ENCODE measurements at places on chromosomes 7 and 10.

GRCh38 chr7:91929463-91929862, 11.2 kb upstream of the AKAP9 start:
- DNase-seq: no peak

DNA sequence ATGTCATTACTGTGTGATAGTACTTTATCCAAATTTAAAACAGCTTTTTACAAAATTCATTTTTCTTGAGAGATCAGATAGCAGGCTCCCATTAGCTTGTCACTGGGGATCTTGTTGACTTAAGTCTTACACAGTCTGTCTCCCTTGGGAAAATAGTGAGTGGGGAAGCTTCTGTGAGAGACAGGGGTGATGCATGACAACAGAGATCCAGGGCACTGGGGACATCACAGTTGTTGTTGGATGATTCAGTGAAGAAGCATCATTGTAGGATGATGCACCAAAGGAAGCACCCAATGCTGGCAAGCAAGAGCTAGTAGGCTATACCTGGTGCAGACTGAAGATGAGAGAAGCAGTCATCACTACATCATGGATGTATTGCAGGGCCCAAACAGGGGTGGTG, 284.7 kb downstream of the HDAC9 start:
- DNase-seq: no peak

DNA sequence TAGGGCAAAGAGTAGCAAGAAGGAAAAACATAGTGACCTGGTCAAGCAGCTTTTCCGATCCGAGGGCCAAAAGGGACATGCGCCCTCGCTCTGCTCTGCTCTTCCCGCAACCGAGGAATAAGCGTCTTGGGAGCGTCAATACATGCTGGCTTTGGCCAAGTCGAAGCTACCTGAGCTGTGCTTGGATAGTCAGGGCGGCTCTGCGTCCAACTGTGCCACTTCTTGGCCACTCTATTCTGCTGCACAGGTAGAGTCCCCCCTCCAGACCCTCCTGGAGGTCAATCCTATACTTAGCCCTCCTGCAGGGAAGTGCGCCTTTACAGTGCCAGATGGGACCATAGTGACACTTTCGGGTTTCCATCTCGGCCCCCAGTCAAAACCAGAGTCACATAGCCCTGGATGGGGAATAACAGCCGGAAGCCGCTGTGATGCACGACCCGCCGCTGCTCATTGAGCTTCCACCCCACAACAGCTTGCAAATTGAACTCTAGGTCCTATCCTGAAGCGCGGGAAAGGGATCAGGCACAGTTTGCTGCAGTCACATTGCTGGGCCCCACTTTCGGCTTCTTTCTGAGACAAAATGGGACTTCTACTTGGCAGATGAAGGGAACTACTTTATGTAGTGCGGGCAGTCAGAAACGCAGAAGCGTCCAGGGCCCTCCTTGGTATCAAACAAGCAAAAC, 1.1 kb upstream of the HPSE2 start:
- no peak for DNase-seq

DNA sequence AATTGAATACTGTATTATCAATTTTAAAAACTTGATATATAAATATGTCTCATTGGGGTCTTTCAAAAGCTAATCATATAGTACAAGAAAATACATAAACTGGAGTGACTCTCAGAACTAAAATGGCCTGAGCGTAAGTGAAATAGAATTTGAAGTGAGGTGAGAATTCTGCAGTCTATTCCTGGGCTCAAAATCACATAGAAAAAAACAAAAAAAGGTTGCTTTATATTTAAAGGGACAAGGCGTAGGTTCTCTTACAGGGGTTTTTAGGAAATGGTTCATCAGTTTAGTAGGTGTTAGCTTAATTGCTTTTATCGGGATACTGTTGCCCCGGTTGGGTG, 36.7 kb upstream of the PRSS1 start:
- no peak for DNase-seq

DNA sequence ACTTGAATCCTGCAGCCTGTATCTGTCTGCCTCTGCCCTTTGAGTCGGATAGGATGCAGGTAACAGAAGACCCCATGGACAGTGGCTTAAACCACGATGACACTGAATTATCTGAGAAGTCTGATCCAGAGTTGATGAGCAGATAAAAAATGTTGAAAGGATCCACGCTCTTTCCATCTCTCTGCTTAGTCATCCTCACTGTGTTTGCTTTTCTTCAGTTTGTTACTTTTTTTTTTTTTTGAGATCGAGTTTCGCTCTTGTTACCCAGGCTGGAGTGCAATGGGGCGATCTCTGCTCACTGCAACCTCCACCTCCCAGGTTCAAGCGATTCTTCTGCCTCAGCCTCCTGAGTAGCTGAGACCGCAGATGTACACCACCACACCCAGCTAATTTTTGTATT, 36.9 kb upstream of the GOLGA7B start:
- no peak for DNase-seq

GRCh38 chr7:43612599-43613589, 30.0 kb downstream of the STK17A start:
- DNase-seq: no peak

GRCh38 chr7:10076660-10077300, 896.9 kb upstream of the PHF14 start:
- DNase-seq: no peak

- DNase-seq: no peak
Observed at GRCh38 chr10:89425000-89425399, 10.6 kb downstream of the IFIT5 start.

GRCh38 chr10:24879861-24880260, 72.5 kb downstream of the PRTFDC1 start:
- no peak for DNase-seq

DNA sequence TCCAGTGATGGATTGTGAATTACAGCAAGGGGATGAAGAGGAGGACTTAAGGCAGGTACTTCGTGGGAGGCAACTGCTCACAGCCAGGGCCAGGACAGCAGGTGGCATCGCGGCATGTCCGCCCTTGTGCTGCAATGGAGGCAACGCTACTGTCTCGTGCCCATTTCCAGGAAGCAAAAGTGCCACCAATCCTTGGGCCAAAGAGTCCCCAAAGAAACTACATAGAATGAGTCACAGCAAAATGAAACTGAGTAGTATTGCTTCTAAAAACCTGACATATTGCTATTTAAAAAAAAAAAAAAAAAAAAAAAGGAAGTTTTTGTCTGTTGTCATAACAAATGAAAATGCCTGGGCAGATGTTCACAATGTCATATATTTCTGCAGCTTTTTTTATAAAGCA, 46.6 kb downstream of the RSU1 start:
- no peak for DNase-seq

- no peak for DNase-seq
Observed at GRCh38 chr7:93147363-93147762, 822 bp downstream of the SAMD9L start.

DNA sequence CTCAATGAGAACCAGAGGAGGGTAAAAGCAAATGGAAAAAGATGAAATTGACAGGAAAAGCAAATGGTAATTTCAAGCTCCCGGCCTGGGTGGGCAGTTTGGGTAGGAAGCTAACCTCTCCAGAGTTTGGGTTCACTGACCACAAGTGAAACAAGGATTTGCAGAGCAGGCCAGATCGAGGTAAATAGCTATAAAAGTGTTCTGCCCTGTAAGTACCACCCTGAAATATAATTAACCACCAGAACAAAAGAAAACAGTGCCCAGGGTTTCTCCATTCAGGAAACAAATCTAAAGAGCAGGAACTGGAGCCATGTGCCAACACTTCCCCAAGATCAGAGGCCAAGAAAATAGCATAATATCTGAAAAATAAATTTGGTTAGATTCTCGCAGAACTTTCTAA, 276.7 kb upstream of the MEOX2 start:
- DNase-seq: no peak

DNA sequence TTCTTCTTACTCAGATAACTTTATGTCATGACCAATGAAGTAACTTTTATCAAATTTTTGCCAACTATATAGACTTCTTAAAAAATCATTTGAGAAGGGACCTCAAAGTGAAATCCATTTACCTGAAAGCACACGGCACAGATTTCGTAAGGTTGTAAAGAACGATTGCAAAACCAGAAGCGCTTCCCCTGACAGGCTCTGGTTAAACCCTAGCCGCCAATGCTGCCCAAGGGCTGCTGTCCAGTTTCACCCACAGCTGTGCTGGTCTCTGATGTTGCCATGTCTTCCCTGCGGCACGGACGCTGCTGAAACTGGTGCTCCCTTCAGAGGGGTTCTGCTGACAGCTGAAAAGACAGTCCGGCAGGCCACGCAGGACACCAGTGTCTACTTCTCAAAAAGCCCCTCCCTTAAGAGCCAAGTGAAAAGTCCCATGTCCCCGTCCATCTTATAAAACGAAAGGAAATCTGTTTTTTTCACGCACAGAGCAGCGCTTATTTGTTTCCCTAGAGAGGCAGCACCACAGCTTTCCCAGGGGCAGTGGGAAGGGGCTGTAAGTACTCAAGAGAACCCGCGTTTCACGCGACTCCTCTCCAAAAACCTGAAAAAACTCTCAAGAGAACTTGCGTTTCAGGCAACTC, 32.5 kb downstream of the GNA12 start:
- no peak for DNase-seq

- no peak for DNase-seq
Observed at GRCh38 chr10:1425879-1426278, 311.4 kb downstream of the ADARB2 start.

DNA sequence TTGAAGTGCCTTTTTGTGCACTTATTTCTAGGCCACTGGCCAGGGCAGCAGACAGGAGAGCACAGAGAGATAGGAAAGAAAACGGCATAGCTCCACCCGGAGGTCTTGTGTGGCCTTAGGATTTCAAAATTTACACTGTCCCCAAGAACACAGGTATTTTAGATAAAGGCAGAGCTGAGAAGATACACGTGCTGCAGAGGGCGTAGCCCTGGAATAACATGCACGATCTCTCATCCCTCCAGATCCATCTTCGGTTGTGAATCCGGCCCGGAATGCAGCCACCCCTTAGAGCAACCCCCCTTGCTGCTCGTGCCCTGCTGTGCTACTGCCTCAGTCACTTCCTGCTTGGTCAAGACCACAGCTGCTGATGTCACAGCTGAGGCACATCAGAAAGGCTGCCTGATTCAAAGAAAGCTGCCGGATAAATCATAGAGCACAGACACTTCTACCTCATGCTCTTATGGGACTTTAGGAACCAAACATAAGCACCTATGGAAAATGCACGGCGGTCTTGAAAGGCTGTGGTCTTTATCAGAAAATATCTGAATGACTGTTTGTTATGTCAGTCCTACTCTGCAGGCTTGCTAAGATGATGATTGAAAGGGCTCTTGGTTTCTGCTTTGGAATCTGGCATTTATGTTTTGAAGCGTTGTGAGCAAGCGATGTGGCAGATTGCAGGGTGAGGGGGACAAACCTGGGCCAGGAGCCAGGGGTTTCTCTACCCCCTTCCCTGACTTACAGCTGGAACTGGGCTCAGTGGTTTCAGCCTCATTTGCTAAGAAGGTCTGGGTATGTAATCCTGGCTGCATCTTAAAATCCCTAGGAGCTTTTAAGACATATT, 152.0 kb downstream of the SVIL start:
- no peak for DNase-seq

- DNase-seq: no peak
Observed at GRCh38 chr10:128096486-128097199, 29.6 kb downstream of the MKI67 start.

DNA sequence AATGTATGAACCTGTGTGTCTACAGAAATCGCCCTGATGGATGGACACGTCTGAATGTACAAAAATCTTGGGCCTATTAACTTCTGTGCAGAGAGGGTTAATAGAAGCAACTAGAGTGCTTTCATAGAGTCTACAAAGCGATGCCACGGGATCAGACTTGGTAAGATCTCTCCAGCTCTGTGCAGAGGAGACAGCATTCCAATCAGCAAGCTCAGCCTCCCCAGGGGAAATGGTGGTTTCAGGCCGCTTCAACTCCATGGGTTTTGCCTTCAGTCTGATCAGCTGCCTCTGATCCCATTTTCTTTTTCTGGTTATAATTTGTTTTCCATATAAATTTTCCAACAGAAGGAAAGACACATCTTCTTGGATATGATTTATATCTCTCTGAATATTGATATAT, 35.1 kb upstream of the COBL start:
- DNase-seq: no peak

DNA sequence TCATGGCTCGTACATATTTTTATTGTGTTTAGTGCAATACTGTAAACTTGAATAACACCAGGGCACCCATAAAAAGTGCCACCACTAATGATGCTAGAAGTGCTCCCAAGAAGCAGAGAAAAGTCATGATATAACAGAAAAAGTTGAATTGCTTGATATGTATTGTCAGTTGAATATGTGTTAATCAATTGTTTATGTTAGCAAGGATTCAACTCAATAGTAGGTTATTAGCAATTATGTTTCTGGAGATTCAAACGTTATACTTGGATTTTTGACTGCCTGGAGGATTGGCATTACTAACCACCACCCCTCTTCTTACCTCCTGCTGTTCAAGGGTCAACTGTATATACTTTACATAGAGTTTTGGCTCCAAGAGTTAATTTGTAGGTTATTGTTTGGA, 168.3 kb downstream of the CPED1 start:
- no peak for DNase-seq

DNA sequence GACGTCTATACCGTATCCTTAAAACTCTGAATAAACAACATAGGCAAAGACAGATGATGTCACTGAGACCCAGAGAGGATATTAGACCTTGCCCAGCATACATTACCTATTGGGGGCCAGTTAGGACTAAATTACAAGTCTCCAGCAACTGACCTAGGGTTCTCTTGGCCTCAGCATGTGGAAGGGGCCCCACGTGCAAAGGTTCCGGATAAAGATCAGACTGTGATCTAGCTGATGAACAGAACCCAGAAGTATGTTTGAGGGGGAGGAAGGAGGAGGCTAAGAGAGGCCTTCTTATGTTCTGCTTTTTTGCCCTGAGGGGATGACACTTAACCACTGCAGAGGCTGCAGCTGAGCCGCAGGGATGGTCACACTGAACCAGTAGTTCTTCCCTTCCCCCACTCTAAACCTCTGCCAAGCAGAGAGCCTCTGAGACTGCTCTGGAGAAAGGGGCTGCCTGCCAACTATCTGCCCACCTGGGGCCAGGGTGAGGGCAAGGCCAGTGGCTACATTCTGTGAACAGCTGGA, 24.0 kb upstream of the KMT2C start:
- no peak for DNase-seq

DNA sequence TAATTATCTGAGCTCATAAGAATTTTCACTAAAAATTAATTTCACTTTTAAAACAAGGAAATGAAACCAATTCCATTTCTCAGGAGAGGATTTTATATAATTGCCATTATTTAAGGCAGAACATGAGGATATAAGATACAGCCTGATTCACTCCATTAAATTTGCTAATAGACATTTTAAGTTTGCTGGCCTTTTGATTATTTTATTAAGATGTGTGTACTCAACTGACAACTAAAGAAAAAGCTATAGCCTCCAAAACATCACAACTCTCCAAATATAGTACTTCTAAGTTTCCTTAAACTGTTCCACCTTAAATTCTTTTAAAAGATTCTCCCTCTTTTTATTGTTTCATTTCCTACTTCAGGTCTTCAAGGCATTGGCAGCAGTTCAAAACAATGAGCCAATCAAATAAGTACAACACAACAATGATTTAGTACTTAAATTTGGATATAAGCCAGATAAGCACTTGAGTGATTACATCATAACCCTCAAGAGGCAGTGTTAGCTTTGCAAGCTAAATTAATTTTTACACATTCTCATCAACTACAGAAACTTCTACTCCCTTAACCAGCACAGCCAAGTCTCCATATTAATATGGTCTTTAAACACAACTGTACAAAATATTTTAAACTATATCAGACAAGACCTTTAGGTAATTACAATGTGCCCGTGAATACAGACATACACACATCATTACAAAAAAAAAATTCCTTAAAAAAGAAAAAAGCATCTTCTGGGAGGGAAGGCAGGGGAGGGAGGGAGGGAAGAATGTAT, 121.8 kb downstream of the KMT2C start:
- no peak for DNase-seq

GRCh38 chr7:150961510-150962289, 16.4 kb downstream of the KCNH2 start:
- DNase-seq: no peak

Data from activated CD4-positive, alpha-beta T cell treated with anti-CD3 and anti-CD28 coated beads, Interleukin-2, amount 50 U/mL, for 24 hours (primary cell).